ENCODE measurements at places on chromosomes 2 and 18. TPM values are rescaled to one million over a fixed set of nuclear protein-coding genes. Genes with fewer than 3 reads are reported as not detected.
A peak's percentile ranks its signal among the peaks of the same experiment; 100 is the strongest.

Gene CCDC74B
- 0.64 TPM for total RNA-seq

Gene REG1B
- not detected for total RNA-seq

Gene MLPH
- total RNA-seq = 88.9 TPM

Gene RESP18
- not detected for total RNA-seq

Gene VWC2L
- total RNA-seq = not detected

Gene KIF1A
- total RNA-seq = 1.6 TPM

Gene CRACDL
- 4.0 TPM for total RNA-seq

Gene NAT8
- not detected for total RNA-seq

Gene PTH2R
- not detected for total RNA-seq

Gene ANKRD29
- total RNA-seq = 9.8 TPM

Gene RMND5A
- 114 TPM for total RNA-seq

GRCh38 chr2:213065583-213066442 is 85.6 kb downstream of the IKZF2 start:
- DNase-seq = peak; percentile 39

- no peak for DNase-seq
Measured at GRCh38 chr2:236889791-236890704, 195.6 kb upstream of the COPS8 start.

DNA sequence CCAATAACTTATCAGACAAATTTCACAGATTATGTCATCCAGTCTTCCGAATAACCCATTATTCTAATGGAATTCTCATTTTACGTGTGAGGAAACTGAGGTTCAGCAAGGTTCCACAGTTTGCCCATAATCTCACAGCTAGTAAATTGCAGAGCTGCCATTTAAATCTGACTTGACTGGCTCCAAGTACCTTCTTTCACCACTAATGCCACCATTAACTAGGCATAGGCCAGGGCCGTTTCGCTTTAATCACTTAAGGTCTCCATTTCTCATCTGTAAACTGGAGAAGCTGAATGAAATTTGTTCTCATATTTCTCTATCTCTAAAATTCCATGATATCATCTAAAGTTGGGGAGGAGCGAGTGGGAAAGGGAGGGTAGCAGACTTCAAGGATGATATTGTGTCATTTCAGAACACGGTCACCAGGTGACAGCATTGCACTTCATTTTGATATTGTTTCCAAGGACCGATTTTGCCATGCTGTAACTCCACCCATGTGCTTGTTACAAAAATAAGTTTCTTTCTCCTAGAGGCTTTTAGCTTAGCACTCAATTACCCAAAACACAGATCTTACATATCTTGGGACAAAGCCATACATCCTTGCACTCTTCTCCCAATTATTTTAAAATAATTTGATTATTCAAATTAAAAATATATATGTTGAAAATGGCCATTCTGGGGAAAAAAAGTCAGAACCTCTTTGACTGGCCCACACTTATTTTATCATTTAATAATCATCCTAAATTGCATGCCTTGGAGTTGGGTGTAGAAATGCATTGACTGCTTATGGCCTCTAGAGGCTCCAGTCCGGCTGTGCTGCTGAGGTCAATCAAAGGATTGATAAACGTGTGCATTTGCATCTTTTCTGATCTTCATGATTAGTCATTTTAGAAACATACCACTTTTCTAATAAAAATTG is 123.8 kb downstream of the AKAIN1 start:
- no peak for DNase-seq

DNA sequence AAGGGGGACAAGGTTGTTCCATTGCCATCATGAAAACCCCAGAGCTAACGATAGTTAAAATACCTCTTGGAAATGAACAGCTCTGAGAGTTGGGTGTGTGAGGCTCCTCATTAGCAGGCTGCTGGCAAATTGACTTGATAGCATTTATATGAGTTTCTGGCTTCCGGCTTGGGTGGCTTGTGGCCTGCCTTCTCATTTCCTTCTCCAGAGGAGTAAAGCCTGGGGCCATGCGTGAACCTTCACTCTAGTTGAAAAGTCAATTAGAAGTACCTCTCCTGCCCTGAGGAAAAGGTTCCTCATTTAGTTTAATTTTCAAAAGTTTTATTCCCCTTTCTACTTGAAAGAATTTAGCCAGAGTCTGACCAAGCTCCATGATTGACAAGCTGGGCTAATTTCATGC is 67.1 kb downstream of the MGAT5 start:
- no peak for DNase-seq

DNA sequence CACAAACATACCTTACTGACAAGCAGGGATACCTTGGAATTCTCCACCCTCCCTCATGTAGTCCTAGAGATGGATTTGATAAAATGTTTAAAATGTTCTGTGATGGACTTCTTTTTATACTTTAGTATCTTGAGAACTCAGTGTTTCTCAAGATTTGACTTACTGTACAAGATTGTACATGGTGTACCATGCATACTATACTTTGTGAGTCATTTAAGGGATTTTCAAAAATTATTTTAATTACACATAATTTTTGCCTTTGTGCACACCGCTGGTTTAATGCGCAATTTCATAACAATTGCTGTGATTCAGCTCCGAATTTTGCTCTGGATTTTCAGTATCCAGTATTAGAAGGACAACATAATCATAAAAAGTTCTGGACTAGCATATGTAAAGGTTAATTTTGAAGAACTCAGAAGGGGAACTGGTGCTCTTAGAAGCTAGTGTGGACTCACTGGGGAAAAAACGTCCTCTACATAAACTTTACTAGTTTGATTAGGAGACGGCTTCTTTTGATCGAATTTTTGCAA is 78.6 kb upstream of the ACSL3 start:
- no peak for DNase-seq

- no peak for DNase-seq
Measured at GRCh38 chr2:195759877-195760276, 102.9 kb downstream of the SLC39A10 start.

- no peak for DNase-seq
Measured at GRCh38 chr2:230455005-230455684, 39.1 kb downstream of the SP100 start.

DNA sequence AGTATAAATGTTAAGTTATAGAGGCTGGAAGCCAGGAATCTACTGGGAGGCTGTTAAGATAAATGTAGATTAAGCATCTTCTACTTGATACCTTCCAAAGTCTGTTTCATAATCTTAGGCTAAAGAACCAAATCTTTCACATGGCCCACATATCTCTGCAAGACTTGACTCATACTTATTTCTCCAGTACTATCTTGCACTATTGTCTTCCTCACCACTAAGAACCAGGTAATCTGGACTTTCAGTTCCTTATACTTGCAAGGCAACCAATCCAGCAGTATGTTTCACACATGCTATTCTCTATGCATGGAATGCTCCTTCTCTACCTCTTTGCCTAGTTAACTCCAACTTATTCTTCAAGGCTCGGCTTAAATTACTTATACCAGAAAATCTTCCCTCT is 62.2 kb downstream of the RBMS1 start:
- no peak for DNase-seq

GRCh38 chr2:152175012-152175367 is 573 bp downstream of the STAM2 start:
- no peak for DNase-seq

GRCh38 chr2:126798276-126799140 is 100.2 kb upstream of the TEX51 start:
- no peak for DNase-seq

GRCh38 chr2:199524689-199525574 is 67.2 kb upstream of the SATB2 start:
- DNase-seq = no peak

- peak; percentile 61 for DNase-seq
Measured at GRCh38 chr2:240962300-240963064, 35.9 kb upstream of the SNED1 start.

DNA sequence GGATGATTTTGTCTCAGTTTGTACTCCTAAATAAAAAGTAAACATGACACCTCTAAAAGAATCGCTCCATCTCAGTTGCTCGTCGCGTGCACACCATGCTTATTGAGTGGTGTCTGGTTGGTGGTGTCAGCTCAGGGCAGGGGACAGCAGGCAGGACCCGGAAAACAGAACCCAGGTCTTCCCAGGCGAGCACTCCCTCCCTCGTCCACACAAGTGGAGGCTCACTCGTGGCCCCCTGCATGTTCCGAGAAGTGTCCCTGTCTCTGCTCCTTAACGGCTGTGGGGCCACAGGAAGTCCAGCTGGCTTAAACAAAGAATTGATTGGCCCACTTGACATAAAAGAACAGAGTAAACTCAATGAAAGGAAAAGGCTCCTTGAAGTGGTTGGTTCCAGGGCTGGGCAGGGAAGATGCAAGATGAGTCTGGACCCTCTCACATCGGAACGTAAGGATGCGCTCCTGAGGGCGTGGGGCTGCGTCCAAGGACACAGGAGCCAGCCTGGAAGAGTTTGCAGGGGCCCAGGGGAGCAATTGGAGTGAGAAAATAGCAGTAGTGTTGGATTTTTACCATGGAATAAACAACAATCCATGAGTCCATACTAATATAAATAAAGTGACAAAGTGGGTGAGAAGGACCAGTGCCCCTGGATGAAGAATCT is 13.1 kb upstream of the CNDP1 start:
- DNase-seq = no peak

DNA sequence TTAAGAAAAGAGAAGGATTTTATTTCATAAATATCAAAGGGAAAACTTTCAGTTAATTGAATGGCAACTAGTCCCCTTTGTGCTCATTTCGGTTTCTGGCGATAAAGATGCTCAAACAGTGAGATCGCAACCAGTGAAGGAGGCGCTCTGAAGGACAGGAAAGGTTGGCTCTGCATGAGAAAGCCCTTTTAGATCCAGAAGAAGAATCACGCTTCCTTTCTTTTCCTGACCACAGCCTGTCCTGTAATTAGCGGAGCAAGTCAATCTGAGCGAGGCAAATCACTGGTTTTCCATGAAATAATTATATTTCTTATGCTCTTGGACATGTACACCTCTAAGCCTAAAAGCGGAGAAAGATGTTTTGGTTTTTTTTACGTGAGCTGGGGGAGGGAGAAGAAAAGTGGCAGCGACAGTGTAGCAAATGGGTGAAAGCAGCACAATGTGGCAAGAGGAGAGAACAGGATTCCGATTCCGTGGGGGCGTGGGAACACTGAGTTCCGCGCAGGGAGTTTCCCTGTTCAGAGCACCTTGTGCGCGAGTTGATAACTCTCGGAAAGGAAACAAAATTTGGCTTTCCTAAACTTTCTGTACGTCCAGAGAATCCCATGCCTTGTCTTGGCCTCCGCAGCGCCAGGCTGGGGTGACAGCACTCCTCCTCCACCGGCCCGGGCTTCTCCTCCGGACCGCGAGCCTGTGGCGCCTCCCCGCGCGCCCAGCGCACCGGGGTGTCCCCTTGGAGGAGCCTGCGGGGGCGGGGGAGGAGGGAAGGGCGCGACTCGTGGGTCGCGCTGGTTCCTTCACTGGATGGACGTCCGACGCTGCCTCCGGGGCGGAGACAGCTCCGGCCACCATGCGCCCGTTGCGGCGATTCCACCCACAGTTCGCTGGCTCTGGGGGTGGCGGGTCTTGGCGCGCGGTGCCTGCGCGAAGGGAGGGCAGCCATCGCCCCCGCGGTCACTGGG is 620 bp upstream of the SLC9A2 start:
- DNase-seq = peak; percentile 31

DNA sequence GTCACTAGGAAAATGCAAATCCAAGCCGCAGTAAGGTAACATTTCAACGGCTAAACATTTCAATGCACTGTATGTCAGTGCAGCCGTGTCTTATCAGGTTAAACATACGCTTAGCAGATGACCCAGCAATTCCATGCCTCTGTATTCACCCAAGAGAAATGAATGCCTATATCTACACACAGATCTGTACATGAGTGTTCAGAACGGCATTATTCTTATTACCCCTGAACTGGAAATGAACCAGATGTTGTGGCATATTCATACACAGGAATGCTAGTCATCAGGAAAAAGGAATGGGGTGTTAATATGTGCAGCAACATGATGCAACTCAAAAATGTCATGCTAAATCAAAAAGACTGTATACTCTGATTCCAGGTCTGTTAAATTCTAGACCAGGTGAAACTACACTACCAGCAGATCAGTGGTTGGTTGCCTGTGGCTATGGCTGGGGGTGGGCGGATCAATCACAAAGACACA is 80.4 kb upstream of the RPL31 start:
- DNase-seq = no peak

GRCh38 chr2:121211251-121211650 is 73.8 kb downstream of the TFCP2L1 start:
- no peak for DNase-seq

DNA sequence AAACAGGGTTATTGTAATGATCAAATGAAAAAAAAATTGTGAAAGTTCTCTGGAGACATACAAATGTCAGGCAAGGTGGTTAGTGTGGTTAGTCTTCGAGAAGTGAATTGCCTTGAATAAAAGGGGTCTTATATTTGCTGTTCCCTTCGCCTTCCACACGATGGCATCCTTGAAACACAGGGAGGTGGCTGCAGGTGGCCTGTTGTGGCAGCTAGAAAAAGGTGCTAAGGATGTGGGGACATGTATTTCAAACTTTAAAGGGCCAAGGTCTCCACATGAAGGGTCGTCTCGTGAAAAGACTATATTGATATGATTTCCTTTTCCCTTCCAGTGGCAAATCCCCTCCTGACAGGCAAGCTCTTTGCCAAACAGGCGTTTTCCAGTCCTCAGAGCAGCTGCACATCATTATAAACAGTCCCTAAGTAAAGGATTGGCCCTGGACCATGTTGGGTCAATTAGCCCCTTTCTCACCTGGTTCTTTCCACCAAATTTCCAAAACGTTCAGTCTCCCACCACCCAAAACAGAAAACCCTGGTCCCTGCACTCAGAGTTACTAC is 68.5 kb downstream of the COPS8 start:
- no peak for DNase-seq

GRCh38 chr18:24726727-24727492 is 266.5 kb downstream of the HRH4 start:
- DNase-seq = peak; percentile 41

DNA sequence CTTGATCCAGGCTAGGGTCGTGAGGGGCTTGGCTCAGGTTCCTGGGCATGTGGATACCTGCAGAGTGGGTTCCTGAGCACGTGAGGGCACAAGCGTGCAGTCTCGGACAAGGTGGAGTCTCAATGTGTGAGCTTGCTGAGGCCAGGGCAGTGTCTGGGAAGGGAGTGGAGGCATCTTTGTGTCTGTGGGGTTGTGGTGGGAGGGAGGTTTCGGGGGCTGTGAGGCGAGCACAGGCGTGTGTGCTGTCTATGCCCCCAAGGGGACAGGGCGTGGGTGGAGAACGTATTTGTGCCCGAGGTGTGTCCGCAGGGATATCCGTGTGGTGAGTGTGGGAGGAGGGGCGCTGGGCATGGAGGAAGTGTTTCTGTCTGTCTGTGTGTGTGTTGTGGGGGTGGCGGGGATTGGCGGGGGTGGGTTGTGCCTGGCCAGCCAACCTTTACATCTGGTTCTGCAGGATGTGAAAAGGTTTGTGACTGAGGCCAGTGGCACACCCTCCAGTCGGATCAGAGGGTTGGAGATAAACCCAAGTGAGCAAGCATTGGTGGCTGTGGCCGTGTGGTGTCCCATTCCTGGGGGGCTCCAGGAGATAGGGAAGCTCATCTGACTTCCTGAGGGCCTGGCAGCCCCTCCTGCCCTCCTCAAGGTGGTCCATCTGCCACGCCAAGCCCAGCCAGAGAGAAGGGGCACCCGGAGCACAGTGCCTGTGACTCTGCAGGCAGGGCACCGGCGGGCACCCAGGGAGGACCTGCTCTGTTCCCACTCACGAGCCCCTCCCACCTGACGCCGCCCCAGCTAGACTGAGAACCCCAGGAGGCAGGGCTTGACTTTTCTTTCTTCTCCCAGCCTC is 57.1 kb downstream of the ZFP36L2 start:
- DNase-seq = no peak

GRCh38 chr2:132911726-132912724 is 242.0 kb upstream of the LYPD1 start:
- DNase-seq = peak; percentile 28
